ENCODE measurements at places on chromosomes 16 and 17.

DNA sequence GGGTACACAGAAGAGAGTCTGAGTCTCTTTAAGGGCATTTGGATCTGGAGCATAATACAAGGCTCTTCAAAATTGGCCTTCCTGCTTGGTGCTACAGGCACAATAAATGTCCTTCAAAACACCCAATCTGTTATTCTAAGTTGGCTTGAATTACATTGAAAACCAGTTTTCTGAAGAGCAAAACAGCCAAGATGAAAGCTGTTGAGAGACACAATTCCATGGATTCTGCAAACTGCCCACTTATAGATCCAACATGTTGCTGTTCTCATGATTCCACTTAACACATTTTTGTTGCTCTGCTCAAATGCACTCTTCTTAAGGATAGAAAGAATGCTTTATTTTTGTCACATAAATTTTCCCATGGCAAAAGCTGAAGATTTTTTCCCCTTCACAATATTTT is 525.9 kb upstream of the CDH8 start:
- DNase-seq, result no peak

DNA sequence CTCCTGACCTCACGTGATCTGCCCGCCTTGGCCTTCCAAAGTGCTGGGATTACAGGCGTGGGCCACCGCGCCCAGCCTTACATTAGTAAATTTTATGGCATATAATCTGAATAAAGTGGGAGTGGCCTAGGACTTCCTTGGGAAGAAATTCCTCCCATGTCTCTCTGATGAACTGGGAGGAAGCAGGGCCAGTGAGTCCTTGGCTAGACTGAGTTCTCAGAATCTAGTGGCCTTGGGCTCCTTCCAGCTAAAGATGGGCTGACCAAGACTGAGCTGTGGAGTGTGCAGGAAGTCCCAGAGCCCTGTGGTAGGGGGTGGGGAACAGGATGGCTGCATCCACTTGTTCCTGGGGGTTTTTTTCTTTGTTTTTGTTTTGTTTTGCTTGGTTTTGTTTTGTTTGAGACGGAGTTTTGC is 10.0 kb upstream of the NAGLU start:
- peak; percentile 37 for DNase-seq

GRCh38 chr16:125011-125410 is 13.5 kb downstream of the NPRL3 start:
- no peak for DNase-seq

DNA sequence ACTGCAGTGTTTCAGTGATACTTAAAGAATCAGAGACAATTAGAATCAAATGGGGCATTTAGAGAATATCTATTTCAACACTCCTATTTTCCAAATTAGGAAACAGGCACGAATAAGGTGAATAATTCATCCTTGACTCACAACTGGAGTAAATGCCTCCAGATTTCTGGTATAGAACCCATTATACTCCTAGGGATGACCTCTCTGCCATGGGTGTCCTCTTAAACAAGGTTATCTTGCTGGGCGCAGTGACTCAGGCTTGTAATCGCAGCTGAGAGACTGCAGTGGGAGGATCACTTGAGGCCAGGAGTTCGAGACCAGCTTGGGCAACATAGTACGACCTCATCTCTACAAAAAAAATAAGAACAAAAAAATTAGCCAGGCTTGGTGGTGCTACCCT is 139.8 kb upstream of the ELAC2 start:
- DNase-seq, result no peak

DNA sequence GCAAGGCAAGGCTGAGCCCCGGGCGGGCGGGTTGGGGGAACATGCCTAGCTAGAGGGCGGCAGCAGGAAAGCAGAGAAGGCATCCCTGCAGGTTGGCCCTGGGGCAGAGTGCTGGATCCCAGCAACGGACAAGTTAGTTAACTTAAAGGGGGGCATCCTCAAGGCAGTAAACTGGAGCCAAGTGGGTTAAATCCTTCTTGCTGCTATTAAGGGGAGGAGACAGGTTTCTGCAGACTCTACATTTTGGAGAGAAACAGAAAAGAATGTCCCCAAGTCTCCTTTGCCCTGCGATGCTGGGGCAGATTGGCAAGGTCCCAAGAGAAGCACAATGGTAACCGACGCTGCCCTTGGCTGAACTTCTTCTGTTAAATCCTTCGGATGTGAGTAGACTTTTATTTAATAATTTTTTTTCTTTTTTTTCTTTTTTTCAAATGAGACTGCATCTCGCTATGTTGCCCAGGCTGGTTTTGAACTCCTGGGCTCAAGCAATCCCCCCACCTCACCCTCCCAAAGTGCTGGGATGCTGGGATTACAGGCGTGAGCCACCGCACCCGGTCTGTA is 14.0 kb downstream of the ATP5PD start:
- DNase-seq, result peak; percentile 22

DNA sequence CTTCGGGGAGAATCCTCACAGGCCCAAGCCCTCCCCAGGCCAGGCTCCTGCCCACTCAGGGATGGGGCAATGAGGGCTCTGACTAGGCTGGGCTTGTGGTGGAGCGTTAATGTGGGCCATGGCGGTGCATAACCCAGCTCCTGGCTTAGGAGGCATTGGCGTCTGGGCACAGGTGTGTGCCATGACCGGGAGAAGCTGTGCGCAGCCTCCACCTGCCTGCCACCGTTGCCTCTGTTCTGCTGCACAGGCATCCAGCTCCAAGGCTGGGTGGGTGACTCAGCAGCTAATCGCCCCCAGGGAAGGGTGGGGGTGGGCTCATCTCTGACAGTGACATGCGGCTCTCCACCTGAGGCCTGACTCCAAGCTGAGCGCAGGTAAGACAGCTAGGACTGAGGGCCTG is 3.5 kb upstream of the ARHGAP27 start:
- DNase-seq, result no peak

DNA sequence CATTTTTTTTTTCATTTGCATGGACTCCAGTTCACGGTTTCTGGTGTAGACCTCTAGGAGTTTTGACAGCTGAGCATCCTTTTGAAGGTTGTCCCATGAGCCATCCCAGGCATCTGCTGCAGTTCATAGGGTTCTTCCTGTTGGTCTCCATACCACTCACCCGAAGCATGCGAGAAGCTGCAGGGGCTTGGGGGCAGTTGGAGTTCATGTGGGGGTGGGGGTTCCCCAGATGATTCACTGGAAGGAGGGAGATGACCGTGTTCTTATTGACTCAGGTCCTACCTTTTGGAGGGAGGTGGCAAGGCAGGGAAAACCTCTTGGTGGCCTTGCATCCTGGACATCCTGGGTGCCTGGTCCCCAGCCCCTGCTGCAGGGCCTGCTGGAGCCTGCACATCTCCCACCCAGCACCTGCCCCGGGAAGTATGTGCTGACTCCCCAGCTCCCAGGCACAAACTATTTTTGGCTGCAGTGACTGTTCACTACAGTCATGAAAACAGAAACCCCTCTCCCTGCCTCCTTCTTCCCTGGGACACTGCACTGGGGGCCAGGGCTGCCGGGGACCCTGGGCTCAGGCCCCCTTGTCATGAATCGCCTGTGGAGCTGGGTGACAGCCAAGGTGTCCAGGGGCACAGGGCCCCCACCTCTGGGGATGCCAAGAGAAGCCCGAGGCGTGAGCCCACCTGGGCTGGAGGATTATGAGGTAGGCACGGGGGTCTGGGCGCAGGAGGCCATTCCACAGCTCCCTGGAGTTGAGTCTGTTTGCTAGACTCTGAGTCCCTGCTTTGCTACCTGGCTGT is 64.9 kb upstream of the LGALS9 start:
- DNase-seq, result peak; percentile 60
